Cardiac septum (tissue), 1 donor: ENCODE measurements at places on chromosomes 11 and 22. TPM values are rescaled to one million over a fixed set of nuclear protein-coding genes. Genes with fewer than 3 reads are reported as not detected.

DNA sequence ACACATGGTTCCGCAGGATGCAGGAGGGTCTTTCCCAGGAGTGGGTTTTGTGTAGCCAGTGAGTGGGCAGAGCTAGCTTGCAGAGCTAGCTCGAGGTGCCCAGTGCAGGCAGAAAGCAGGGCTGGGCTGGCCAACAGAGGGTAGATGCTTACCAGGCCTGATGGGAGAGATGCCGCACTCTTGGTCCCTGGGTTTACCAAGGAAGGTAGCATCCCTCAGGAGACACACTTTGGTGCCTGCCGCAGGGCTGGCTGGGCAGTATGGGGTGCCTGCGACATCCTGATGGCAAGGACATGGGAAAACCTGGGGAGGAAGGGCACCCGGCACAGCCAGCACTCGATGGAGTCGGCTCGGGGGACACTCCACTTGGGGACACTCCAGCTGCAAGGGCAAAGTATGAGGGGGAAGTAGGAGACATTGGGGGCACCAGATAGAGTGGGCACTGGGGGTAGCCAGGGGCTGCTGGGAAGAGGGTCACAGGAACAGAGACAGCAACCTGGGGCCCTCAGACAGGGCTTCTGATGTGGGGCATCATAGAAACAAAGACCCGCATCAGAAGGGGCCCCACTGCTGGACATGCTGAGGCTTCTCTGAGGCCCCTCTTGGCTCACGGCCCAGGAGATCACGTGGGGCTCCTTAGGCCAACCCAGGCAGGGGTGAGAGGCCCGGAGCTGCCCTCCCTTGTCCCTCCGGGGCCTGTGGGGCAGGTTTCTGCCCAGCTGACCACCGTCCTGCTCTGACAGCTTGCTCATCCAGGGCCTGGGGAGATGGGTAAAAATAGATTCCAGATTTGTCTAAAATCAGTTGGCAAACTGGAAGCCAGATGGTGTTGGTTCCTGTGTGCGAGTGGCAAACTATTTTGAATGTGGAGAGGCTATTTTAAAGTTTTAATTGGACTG lies 89.8 kb downstream of the MORC2 start:
- DNase-seq: no peak

DNA sequence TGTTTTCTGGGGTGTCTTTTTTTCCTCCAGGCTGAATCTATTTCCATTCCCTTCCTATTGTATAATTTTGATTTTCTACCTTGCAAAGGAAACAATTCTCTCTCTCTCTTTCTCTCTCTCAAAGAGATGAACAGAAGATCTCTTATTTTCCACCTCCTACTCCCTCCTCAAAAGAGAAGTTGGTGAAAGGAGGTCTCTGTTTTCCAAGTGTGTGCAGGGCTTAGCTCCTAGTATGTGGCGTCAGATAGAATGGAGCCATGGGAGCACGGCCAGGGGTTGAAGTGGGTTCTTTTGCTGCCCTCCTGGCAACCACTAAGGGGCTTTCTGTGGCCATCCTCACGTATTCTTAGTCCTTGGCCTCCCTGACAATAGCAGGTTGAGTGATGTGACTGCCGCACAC lies 480 bp downstream of the TRIM34 start:
- DNase-seq: no peak

- peak; percentile 90 for DNase-seq
Observed at GRCh38 chr22:35840302-35840739, 122.6 kb downstream of the APOL5 start.

Gene TTC9C
- 13.6 TPM for total RNA-seq

Gene NLRP14
- total RNA-seq: not detected

Gene ADM
- total RNA-seq: 5.3 TPM

Gene MB
- total RNA-seq: 7,641 TPM
